ENCODE measurements at places on chromosomes 6 and 20.

DNA sequence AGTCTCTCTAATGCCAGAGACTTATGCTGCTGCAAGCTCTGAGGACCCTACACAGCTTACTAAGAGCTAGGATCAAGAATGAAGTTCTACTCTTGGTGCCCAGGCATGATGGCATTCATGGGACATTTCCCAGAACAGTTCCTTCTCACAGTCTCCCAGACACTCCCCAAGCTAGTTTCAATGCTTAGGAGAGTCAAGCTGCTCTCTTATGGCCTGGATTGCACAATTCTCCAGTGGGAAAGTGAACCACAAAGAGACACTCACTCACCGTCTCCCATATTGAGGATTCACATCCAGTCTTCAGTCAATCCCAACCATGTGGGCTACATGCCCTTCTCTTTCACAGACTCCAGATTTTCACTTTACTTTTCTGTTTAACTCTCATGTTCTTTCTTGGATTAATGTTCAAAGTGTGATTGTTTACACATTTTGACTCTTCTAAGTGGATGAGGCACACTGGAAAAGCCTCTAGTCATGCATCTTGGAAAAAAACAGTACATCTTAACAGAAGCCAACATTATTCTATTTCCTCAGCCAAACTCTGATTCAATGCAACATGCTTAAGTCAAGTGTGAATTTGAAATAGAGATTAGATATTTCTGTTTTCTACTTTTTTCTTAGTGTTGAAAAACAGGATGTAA, 447.8 kb upstream of the BTBD3 start:
- no peak for DNase-seq

DNA sequence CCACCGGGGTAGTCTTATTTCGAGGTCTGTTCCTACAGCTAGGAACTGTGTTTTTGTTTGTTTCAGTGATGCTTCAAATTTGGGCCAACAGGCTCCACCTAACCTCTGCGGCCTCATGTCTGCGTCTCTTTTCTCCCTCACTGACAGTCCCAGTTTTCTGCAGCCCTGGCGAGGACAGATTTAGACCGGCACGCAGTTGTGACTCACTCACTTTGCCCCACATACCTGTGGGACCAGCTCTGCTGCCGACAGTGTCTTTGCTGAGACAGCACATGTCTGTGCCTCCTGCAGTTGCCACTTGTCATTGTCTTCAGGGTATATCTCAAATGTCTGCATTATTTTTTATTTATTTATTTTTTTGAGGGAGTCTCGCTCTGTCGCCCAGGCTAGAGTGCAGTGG, 29.2 kb downstream of the OSBPL2 start:
- DNase-seq = no peak

GRCh38 chr6:24874776-24875533, 60.8 kb downstream of the RIPOR2 start:
- DNase-seq = no peak

GRCh38 chr6:157795841-157796240, 27.2 kb upstream of the SNX9 start:
- no peak for DNase-seq

GRCh38 chr6:30823534-30823865, 60.8 kb upstream of the DDR1 start:
- no peak for DNase-seq

DNA sequence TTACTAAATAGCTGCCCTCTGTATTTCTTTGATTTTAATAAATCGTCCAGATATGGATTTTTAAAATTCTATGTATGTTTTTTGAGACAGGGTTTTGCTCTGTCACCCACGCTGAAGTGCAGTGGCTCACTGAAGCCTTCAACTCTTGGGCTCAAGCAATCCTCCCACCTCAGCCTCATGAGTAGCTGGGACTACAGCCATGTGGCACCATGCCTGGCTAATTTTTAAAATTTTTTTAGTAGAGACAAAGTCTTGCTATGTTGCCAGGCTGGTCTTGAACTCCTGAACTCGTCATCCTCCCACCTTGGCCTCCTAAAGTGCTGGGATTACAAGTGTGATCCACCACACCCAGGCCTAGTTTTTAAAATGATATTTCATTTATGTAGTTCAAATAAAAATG, 47.4 kb upstream of the DDR1 start:
- no peak for DNase-seq

- DNase-seq = no peak
These were observed 3.5 kb downstream of the NDUFAF5 start for GRCh38 chr20:13788167-13788834.

GRCh38 chr20:21577551-21577950, 63.7 kb upstream of the NKX2-2 start:
- DNase-seq = no peak

DNA sequence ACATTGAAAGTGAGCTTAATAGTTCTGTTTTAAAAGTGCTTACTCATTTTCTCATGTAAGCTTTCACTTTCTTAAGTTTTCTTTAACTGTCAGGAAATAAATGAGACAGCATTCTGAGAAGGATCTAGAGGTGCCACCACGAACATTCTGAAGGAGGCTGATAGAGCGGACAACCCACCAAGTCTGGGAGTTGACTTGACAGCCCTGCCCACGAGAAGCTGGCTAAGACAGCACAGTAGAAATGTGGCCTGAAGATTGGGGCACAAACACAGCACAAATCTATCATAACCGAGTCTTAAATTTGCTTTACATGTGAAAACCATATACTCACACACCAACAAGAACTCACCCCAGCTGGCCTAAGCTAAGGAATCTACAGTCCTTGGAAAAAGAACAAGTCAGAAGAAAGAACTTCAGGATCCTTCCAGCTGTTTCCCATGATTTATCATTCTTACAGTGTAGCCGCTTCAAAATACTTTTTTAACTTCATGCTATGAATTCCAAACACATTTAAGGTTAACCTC, 144.2 kb upstream of the TNFAIP3 start:
- no peak for DNase-seq
